ENCODE measurements at places on chromosomes 13 and 19.

GRCh38 chr19:30385666-30386065 is 13.5 kb downstream of the ZNF536 start:
- DNase-seq: no peak

DNA sequence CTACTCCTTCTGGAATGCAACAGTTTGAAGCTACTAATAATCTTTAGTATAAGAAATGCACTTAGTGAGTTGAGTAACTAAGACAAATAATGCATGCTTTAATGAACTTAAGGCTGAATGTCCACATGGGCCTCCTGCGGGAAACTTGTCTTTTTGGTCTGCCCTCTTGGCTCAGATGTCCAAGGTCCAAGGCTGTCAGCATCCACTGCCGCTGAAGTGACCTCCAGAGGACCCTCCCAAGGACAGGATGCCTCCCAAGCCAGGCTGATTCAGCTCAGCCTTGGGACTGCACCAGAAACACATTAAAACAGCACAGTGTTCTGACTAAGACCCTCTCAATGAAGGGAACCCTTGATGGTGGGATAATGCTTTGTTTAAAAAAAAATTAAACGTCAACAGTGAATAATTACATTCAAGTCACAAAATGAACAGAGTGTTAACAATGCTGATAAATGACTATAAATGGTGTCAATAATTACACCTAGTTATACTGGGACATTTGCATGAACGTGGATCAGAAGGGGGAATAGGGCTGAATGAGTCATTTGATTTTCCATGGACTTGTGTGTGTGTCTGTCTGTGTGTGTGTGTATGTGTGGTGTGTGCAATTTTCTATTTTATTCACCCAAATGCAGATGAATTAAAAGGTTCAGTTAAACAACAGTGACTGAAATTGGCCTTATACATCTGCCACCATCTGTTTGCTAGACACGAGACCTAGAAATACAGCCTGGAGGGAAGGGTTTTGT is 150.5 kb downstream of the COL4A1 start:
- DNase-seq: no peak

GRCh38 chr19:32427536-32427935 is 22.0 kb downstream of the DPY19L3 start:
- no peak for DNase-seq

GRCh38 chr13:76043874-76044273 is 407.7 kb downstream of the LMO7 start:
- no peak for DNase-seq

DNA sequence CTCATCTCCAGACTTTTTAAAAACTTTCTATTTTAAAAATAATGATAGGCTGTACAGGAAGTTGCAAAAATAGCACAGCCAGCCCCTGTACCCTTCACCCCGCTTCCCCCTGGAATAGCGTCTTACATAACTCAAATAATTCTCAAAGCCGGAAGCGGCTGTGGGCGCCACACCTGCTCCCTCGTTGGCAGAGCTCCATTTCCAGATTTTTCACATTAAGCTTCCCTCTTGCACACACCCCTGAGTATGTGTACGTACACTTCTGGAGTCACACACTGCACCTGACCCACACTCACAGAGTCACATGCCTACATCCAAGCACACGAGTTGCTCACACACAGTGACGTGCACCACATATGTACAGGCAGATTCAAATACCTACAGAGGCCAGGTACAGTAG is 24.9 kb upstream of the DPP9 start:
- no peak for DNase-seq

GRCh38 chr13:96417939-96418685 is 328.2 kb downstream of the HS6ST3 start:
- DNase-seq: no peak

DNA sequence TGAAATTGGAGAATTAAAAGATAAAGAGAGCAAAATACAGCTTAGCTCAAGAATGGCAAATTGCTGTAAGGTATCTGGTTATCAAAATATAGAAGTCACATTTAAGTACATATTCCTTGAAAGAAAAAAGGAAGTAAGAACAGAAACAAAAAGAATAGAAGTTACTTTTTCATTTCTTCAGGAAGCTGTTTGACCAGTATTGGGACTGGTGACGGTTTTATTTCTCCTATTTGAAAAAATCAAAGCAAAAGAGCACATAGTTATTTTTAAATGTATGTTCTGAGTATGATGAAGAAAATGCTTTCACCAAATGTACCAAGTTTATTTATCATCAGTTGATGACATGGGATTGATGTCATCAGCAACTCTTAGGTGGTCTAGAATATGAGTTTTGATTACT is 83.1 kb upstream of the OXGR1 start:
- DNase-seq: no peak

DNA sequence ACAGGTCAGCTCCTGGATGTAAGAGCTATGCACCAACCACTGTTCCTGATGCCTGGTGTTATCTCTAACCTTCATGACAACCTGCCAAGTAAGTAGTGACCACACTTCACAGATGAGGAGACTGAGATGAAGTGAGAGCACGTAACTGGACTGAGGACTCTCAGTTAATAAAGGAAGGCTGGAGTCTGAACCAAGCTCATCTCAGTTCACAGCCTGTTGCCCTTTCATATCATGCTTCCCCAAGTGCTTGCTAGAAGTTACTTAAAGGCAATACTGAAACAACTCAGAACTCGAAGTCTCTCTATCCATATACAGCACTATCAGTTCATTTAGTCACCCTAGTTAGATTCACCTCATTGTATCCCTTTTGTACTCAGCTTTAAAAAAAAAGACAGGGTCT is 119.7 kb downstream of the ABCC4 start:
- no peak for DNase-seq

DNA sequence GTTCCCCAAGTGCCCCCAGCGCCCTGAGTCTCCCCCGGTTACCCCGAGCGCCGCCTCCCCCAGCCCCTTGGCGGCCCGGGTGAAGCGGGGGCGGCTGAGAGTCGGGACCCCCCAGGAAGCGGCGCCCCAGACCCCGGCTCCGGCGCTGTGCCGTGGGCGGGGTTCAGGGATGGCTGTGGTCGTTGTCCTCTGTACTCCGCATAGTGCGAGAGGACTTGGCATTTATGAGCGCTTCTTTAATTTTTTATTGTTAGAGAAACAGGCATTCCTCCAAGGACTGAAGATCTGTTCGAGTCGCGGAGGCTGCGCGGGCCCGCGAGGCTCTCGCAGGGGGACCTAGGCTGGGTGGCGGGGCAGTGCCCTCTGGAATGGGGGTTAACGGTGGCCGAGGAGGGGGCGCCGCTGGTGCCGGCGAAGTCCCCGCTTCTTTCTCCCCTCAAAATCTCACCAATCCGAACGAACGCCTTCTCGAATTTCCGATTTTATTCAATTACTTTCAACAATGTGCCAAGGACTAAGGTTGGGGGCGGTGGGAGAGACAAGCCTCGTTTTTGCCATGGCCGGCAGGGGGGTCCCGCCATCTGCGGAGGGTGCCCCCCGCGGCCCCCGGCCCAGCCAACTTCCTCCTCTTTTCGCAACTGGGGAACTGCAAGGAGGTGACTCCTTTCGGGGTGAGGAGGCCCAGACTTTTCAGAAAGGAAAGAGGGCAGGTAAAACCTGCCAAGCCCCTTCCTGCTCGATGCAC is 596 bp upstream of the GJB2 start:
- no peak for DNase-seq

GRCh38 chr19:42846597-42846996 is 32.9 kb downstream of the PSG1 start:
- no peak for DNase-seq

All from activated naive CD4-positive, alpha-beta T cell treated with anti-CD3 and anti-CD28 coated beads, Interleukin-2, amount 50 U/mL, for 16 hours (primary cell).